H1 (cell line): ENCODE measurements at places on chromosomes 13 and 19.

GRCh38 chr13:108575430-108575829 is 54.0 kb upstream of the MYO16 start:
- no peak for DNase-seq

DNA sequence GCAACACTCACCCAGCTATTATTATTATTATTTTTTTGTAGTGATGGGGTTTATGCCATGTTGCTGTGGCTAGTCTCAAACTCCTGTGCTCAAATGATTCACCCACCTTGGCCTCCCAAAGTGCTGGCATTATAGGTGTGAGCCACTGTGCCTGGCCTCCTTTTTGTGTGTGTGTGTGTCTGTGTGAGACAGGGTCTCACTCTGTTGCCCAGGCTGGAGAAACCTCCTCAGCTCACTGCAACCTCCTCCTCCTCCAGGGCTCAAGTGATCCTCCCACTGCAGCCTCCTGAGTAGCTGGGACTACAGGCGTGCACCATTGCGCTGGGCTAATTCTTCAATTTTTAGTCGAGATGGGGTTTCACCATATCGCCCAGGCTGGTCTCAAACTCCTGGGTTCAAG is 3.6 kb upstream of the MYDGF start:
- DNase-seq, result no peak

DNA sequence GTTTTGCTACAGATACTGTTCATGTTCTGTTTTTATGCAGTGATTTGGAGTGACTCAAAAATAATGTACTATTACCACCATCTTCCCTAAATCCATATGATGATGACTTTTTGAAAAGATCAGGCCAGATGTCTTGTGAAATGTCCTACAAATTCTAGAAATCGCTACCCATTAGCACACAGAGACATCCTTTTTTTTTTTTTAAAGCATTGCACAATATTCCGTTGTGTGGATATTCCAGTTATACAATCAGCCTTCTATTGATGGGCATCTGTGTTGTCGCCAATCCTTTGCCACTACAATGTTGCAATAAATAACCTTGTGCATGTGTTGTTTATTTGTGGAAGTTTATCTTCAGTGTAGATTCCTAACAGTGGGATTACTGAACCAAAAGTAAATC is 24.5 kb downstream of the ZDHHC20 start:
- no peak for DNase-seq

- no peak for DNase-seq
These were observed 6.9 kb downstream of the PSG1 start for GRCh38 chr19:42872608-42873007.

DNA sequence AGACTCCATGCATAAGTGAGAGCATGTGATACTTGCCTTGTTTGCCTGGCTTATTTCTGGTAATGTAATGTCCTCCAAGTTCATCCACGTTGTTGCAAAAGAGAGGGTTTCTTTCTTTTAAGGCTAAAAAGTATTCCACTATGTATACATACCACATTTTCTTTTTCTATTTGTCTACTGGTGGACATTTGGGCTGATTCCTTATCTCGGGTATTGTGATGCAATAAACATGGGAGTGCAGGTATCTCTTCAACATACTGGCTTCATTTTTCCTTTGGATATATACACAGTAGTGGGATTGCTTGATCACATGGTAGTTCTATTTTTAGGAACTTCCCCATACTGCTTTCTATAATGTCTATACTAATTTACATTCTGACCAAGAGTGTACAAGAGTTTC is 49.6 kb upstream of the EBPL start:
- DNase-seq, result no peak

- no peak for DNase-seq
These were observed 18.3 kb upstream of the ENOX1 start for GRCh38 chr13:43805071-43805468.

DNA sequence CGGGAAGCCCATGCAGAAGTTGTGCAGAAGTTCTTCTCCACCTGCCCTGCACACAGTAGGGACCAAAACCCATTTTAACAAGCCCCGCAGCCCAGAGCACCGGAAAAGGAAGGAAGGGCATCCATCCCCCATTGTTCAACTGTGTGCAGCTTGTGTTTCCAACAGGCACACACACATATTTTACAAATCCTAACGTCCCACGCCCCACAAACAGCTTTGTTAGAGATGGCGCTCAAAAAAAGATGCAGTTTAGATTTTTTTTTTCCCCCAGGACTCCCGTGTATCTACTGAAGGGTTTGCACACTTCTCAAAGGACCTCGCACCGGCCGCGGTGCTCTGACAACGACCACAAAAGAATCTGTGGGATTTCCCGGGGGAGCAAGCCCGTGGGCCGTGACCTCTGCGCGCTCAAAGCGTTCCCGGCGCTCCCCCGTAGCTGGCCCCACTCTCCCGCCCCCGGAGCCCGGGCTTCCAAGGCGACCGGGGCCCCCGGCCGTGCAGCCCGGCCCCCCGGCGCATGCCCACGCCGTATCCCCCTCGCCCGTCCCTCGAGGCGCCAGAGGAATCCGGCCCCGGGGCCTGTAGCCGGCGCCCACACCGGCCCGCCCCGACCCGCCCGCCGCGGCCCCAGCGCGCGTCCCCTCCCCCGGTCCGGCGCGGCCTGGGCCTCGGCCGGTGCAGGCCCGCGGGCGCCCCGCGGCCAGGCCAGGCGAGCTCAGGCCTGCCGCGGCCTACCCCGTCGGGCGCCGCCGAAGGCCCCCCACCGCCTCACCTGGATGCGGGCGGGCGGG is 523 bp downstream of the ELAVL1 start:
- DNase-seq, result no peak
